ENCODE measurements at places on chromosomes 13 and 19.

DNA sequence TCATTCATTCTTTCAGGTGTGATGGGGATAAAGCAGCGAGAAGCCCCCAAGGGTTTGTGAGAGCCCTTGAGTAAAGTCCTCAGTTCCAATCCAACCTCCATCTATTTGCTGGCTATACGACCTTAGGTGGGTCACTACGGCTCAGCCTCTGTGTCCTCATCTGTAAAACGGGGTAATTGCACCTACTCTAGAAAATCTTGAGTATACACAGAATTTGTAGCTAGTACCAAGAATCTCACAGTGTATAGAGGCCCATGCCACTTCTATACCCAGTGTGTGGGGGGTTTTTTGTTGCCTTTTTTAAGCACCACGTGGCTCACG is 406 bp upstream of the DNMT1 start:
- DNase-seq = no peak

GRCh38 chr19:38318660-38319059 is 985 bp upstream of the KCNK6 start:
- DNase-seq = no peak

GRCh38 chr19:13102416-13102665 is 317 bp downstream of the LYL1 start:
- DNase-seq = no peak

- DNase-seq = no peak
These were observed 750 bp upstream of the AMH start for GRCh38 chr19:2248136-2249009.

- no peak for DNase-seq
These were observed 18.7 kb upstream of the NMRK2 start for GRCh38 chr19:3914199-3914598.

GRCh38 chr19:45059258-45059965 is 16.9 kb downstream of the ZNF296 start:
- peak; percentile 68 for DNase-seq

DNA sequence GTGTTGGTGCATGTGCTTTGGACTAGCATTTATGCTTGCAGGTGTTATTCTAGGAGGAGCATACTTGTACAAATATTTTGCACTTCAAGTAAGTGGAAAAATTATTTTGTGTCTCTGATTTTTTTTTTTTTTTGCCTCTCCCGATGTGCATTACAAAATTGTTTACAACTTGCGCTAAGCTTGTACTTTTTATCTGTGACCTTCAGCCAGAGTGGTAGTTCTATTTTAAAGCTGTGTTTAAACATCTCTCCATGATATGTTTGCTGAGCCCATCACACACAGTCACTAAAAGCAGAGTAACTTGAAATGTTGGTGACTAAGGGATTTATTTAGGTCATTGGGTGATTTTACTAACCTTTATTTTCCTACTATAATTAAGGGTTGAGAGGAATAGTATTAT is 20.8 kb downstream of the ITM2B start:
- DNase-seq = no peak

- DNase-seq = peak; percentile 42
These were observed 76.6 kb upstream of the STK24 start for GRCh38 chr13:98653463-98653985.

- no peak for DNase-seq
These were observed 1.6 kb upstream of the AZU1 start for GRCh38 chr19:825897-826644.

GRCh38 chr13:27022571-27023311 is 148.9 kb downstream of the USP12 start:
- no peak for DNase-seq

DNA sequence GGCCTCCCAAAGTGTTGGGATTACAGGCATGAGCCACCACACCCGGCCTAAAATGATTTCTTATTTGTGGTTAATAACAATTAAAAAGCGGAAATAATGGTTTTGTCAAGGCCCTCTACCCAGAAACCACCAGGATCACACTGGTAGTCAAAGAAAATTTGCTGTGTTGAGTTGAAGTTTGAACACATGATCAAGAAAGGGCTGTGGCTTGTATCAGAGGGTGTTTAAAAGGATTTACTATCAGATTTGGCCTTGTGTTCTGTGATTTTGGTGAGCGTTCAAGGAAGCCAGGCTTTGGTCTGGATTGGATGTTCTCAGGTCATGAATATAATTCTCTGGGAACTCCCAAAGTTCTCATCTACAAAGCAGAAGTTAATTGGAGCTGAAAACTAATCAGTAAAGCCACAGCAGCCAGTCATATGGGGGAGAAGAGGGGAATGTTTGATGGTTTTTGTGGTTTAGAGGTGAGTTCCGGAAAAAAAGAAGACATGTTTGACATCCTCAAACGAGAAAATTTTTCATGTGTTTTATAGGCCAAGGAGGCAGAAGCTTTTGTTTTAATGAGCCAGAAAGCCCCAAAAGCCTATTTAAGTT is 10.6 kb upstream of the ZNF556 start:
- no peak for DNase-seq

DNA sequence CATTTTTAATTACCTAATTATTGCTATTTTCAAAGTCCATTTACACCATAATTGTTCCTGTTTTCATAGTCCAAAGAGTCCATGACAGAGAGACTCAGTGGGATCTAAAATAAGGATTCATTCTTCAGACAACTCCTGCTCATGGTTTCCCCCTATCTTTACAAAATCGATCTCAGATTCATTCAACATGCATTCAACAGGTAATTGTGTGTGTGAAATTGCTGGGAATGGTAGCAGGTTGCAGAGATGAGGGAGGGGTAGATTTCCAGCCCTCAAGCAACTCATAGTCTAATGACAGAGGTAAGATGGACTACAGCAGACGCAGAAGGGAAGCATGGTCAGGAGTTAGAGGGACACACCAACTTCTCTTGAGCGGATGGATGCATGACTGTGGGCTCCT is 138.1 kb downstream of the TSHZ3 start:
- no peak for DNase-seq

GRCh38 chr19:34155686-34156085 is 16.6 kb upstream of the LSM14A start:
- DNase-seq = no peak

DNA sequence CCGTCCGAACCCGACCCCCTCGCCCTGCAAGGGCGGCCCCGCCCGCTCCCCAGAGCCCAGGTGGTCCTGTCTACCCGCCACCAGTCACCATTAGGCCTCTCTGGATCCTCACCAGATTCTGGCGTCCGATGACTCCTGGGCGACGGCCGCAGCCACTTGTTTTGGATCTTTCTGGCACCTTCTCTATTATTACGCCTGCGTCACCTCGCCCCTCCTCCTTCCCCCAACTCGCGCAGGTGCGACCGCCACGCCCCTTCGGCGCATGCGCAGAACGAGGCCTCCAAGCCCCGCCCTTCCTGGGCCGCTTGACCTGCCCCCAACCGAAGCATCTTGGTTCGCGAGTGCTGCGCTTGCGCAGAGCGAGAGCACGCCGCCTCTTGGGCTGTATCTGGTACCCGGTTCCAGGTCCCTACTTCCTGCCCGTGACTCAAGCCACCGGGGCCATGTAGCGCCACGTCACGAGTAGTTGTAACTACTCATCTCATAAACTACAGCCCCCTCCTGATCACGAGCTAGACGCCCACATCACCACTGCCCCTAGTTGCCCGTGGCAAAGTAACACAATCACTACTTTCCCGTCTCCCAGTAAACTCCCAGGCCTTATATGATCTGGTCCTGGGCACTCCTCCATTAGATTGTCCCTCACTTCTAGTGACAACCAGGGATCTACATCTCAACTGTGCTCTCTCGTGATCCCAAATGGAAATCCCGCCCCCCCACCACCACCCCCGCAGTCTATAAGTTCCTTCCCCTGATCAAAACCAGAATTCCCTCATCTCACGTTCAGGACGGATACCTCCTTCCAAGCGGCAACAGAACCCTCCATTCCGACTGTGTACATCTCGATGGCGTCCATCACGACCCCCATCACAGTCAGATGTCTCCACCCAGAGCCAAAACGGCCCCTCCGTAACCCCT is at the start of gene DEDD2:
TSS of gene DEDD2 (minus strand) at position 158 of the 918 bp plus-strand sequence. CDS start 670 bp downstream, outside the sequence.
- DNase-seq = peak; percentile 100

GRCh38 chr19:57769345-57770131 is at the start of gene ZNF586:
Gene ZNF586, plus strand, starts transcription at chr19:57769676. Its CDS starts 167 bp downstream, at chr19:57769843.
- DNase-seq = peak; percentile 79

DNA sequence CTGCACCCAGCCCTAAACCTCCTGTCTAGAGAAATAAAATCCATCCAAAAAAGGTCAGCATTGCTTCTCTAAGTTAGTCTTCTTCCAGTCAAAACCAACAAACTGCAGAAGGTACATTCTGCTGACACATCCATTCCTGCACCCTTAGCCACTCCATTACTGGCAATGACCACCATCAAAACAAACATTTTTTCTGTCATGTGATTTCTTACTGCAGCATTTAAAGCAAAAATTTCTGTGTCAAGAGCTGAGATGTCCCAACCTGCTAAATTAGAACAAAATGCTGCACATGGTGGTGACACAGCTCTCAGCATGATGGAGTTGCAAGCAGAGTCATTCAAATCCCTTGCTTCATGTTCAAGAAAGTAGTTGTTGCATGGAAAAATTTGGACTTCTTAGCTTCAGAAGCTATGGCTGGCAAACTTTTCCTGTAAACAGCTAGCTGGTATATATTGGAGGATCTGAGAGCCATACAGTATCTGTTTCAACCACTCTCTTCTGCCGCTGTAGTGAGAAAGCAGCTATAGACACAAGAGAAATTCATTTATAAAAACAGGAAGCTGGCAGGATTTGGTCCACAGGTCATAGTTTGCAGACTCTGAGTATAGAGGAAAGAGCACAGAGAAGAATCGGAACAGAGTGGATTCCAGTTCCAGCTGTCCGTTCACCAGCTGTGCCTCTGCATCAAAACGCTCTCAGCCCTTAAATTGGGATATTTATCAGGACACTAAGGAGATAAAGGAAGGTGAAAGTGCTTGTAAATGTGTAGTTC is 17.4 kb downstream of the RUBCNL start:
- DNase-seq = no peak

- no peak for DNase-seq
These were observed 2.3 kb downstream of the CEACAM18 start for GRCh38 chr19:51480590-51480989.

GRCh38 chr19:18271433-18271841 is 2.8 kb downstream of the IQCN start:
- no peak for DNase-seq

- no peak for DNase-seq
These were observed 7.2 kb downstream of the PPP1R37 start for GRCh38 chr19:45100201-45100600.

GRCh38 chr19:10812902-10813404 is 23.1 kb downstream of the TMED1 start:
- DNase-seq = no peak

DNA sequence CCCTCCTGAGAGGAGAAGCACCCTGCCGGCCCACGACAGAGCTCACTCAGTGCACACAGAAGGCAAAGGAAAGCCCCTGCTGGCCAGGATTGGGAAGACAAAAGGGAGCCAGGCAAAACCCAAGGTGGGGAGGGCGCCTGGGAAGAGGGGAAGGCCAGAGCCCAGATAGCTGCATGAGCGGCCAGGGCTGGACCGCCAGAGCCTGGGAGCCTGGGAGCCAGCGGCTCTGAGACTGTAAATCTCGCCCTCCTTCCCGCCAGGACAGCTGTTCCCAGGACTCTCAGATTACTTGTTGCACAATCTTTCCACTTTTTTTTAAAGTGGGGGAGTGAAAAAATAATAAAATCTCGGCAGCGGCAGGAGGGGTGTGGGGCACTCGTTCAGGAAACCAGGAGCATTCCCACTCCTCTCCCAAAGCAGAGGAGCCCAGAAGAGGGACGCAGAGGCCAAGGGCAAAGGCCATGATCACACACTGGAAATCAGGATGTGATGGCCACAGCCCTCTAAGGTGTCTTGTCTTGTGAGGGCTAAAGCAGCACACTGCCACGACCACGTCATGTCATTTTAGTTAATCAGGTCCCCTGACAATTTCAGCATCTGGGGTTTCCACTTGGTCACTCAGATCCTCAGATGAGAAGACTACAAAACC is 19.6 kb upstream of the EPHX3 start:
- no peak for DNase-seq

DNA sequence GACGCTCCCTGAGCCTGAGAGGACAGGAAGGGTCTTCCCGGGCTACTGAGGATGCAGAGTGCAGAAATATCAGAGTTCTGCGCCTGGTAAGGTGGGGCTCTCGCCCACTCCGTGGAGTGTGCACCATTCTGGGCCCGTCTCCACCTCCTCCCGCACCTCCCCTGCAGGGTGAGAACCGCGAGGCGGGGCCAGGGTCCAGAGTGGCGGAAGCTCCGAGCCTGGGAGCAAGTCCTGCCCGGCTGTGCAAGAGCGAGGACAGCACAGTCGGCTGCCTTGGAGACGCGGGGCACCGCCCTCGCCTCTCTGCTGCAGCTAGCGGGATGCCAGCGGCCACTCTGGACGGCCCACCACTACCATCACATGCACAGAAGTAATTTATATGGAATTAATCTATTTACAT is 2304.4 kb downstream of the PCDH9 start:
- no peak for DNase-seq

GRCh38 chr13:86937316-86937715 is 733.9 kb upstream of the SLITRK5 start:
- no peak for DNase-seq

GRCh38 chr13:104984296-104984818 is 1551.1 kb downstream of the EFNB2 start:
- no peak for DNase-seq

DNA sequence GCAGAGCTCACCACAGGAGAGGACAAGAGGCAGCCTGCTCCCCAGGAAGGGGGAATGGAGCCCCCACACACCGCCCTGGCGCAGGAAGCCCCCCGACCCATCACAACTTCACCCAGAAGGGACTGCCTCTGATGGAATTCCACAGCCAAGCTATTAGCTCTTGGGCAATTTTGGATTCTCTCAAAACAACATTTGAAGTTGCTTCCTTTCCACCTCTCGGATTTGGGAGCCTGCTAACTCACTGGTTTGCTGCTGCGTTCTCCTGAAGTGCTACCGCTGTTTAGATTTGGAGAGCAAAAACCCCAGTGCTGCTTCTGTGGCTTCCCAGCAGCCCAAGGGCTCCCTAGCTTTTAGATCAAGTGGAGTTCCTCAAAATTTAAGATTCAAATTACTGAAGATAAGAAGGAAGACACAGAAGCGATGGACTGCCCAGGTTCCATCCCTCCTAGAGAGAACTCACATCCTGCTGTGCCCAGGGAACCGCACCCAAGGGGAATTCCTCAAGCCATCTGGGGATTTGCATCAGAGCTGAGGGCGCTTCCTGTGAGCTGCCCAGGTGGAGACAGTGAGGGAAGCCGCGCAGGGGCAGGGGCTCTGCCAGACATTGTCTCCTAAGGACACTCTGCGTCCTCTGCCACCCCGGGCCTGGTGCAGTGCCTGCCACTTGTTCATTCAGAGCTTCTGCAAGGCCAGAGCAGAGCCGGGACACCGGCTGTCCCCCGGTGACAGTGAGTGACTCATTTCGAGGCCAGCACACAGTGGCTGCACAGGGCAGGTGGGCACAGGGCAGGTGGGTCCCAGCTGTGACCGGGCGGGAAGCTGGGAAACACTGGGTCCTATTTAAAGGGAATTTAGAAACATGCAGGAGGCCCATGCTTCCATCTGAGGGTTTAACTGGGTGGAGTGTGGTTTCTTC is 45.5 kb downstream of the COL4A1 start:
- DNase-seq = no peak

GRCh38 chr13:78194904-78195639 is 276.4 kb upstream of the EDNRB start:
- DNase-seq = no peak

GRCh38 chr13:75489502-75490263 is 7.7 kb upstream of the TBC1D4 start:
- DNase-seq = no peak
